Naive thymus-derived CD8-positive, alpha-beta T cell (primary cell): ENCODE measurements at places on chromosomes 3 and 15. TPM values are rescaled to one million over a fixed set of nuclear protein-coding genes. Genes with fewer than 3 reads are reported as not detected.
A peak's percentile ranks its signal among the peaks of the same experiment; 100 is the strongest.

ADPRH gene
- 2.6 TPM for total RNA-seq

SLC2A2 gene
- not detected for total RNA-seq

DNA sequence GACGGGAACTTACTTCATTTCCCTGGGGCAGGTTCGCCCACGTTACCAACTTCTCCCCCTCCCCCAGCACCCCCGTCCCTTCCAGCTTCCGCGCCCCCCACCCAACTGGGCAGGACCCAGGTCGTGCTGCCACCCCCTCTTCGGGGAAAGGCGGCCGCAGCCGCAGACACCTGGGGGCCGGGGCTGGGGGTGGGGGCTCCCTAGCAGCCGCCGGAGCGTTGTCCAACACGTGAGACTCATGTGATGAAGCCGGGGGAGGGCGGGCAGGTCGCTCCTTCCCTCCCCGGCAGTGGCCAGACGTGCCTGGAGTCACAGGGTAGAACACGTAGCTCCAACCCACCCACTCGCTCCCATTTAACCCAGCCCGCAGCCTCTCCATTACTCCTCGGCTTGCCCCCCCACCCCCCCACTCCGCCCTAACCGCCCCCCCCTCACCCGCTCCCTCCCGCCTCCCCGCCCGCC, 240 bp upstream of the BHLHE40 start:
- peaks cover 21% of the 10 kb centered on the region for H3K4me1 ChIP-seq
- peaks cover 21% of the 10 kb centered on the region for H3K36me3 ChIP-seq
- peak overlapping the region; percentile 84 for H3K27ac ChIP-seq
- peak overlapping the region; percentile 85 for H3K4me3 ChIP-seq
- DNase-seq, result peak; percentile 77
- H3K27me3 ChIP-seq, result no peaks in the 10 kb centered on the region

- H3K27me3 ChIP-seq, result no peaks in the 10 kb centered on the region
- no peaks in the 10 kb centered on the region for H3K36me3 ChIP-seq
- H3K4me3 ChIP-seq, result no peak overlapping the region
- peak overlapping the region; percentile 70 for H3K27ac ChIP-seq
- H3K4me1 ChIP-seq, result no peaks in the 10 kb centered on the region
Observed at GRCh38 chr3:19348500-19348899, 200.2 kb downstream of the KCNH8 start.

DNA sequence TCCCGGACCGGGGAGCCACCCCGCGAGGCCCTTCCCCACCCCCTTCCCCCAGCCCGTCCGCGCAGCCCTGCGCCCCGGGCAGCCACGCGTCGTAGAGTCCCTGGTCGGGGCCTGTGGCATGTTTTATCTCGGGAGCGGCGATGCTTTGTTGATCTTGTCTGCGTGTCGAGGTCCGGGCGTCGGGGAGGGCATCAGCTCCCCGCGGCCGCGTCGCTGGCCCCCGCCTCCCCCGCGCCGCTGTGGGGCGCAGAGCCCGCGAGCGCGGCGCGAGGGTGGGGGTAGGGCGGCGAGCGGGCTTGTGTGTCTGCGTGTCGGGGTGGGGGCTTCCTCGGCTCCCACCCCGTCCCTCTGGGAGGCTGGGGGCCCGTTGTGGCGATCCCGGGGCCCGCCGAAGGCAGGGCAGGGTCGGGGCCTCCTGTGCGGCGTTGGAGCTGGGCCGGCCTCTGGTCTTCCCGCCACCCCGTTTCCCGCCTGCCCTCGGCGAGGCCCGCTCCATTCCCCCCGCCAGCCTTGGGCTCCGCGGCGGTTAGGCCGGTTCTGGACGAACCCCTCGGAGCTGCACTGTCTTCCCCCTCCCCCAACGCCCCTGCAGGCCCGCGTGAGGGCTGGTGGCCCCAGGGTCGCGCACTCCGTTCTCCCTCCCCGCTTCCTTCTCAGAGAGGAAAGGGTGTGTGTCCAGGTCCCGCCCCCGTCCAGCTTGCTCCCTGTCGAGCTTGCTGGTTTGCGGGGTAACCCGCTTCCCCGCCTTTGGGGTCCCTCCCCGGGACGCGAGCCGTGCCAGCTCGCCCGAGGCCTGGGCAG, 695 bp downstream of the GMPS start:
- H3K27ac ChIP-seq, result peak overlapping the region; percentile 86
- peaks cover 4% of the 10 kb centered on the region for H3K36me3 ChIP-seq
- peaks cover 5% of the 10 kb centered on the region for H3K4me1 ChIP-seq
- peak overlapping the region; percentile 97 for H3K4me3 ChIP-seq
- DNase-seq, result peak; percentile 34
- H3K27me3 ChIP-seq, result no peaks in the 10 kb centered on the region

- H3K36me3 ChIP-seq, result no peaks in the 10 kb centered on the region
- H3K27ac ChIP-seq, result no peak overlapping the region
- no peaks in the 10 kb centered on the region for H3K27me3 ChIP-seq
- peaks cover 11% of the 10 kb centered on the region for H3K4me1 ChIP-seq
- H3K4me3 ChIP-seq, result no peak overlapping the region
Observed at GRCh38 chr3:174216946-174217718, 642.0 kb upstream of the NAALADL2 start.

- H3K36me3 ChIP-seq, result no peaks in the 10 kb centered on the region
- no peak overlapping the region for H3K27ac ChIP-seq
- DNase-seq, result no peak
- H3K4me3 ChIP-seq, result no peak overlapping the region
Observed at GRCh38 chr3:133130168-133130567, 92.0 kb downstream of the TMEM108 start.
